ENCODE measurements at places on chromosomes 5 and 9.

DNA sequence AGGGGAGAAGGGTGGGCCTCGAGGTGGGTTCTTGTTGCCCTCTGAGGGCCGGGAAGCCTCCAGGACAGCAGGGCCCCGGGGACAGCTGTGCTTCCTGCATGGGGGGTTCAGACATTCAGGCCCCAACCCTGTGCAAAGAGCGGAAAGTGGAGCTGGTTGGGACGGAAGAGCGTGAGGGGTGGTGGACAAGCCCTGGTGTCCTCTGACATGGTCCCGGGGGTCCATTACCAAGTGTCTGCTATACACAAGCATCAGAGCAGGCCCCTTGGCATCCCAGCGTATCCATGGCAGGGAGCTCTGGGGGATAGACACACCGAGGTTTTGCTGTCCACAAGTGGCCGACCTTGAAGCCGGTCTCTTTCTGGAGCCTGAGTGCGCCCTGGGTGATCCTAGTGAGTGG is 9.3 kb downstream of the PLPP7 start:
- no peak for DNase-seq

GRCh38 chr5:169195601-169196000 is 105.3 kb downstream of the SLIT3 start:
- no peak for DNase-seq

DNA sequence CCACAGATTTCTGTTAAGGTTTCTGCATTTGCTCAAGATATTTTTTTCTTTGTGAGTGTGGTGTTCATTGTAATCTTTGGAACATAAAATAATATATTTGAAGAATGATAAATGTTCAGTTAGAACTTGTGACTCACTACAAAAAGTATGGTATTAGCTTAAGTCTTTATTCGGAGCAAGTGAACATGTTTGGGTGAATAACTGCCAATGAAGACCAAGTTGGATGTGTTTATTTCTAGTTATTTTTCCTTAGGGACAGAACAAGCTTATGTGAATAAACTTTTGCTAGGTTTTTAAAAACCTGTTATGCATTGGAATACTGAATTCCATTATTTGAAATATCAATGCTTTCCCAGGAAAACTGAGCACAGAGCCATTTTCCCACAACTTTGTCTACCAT is 418.6 kb downstream of the SLCO4C1 start:
- DNase-seq: no peak

DNA sequence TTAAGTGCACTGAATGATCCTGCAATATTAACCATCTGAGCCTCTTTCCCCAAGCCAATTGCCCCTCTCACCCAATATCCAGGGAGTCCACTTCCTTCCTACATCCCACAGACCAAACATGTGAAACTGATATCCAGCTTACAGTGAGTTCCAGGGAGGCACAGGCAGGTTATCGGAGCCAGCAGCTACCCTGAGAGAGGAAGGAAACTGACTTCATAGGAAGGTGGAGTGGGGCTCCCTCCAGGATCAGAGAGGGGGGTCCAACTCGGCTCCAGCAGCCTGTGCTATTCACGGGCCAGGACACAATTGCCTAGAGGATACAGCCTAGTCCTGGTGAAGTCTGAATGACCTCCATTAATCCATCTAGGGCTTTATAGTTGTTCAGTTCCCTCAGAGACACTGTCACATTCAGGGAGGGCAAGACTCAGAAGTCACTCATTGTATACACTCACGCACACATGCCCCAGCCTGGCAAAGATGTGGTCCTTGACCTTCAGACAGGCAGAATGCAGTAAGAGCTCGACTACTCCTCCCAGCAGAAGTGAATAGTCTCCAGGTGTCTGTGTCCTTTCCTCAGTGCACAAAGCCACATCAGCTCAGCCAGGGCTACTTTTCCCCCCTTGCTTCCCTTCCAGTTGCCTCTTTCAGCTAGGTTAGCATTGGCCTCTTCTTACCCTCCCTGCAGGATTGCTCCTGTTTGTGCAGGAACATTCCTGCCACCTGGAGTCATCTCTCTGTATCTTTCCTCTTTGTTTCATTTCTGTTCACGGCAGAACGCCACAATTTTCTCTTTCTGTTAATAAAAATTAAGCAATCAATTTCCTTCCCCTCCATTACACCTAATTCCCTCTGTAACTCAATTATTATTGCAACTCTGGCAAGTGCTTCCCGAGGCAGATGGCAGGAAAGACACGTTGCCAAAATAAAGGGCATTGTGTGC is 501.7 kb downstream of the ARHGEF28 start:
- no peak for DNase-seq

- no peak for DNase-seq
Measured at GRCh38 chr5:158881091-158881880, 218.4 kb downstream of the EBF1 start.

- no peak for DNase-seq
Measured at GRCh38 chr9:112115970-112116753, 58.9 kb downstream of the SUSD1 start.

GRCh38 chr9:33106827-33107621 is 30.6 kb upstream of the SMU1 start:
- DNase-seq: no peak

Measured in hippocampal formation (tissue), 2 donors.